ENCODE measurements at places on chromosomes 11 and 22. TPM values are rescaled to one million over a fixed set of nuclear protein-coding genes. Genes with fewer than 3 reads are reported as not detected.
A peak's percentile ranks its signal among the peaks of the same experiment; 100 is the strongest.

GRCh38 chr11:134527382-134528243, 115.6 kb upstream of the B3GAT1 start:
- DNase-seq: no peak

Gene TEAD1
- total RNA-seq: 170 TPM

GRCh38 chr11:80365980-80366379, 925.1 kb upstream of the TENM4 start:
- DNase-seq: no peak

- peak; percentile 39 for DNase-seq
Measured at GRCh38 chr11:74142624-74143023, 28.2 kb downstream of the C2CD3 start.

- peak; percentile 69 for DNase-seq
Measured at GRCh38 chr11:13183094-13183825, 94.3 kb upstream of the BMAL1 start.

Gene CCDC81
- total RNA-seq: 0.50 TPM

GRCh38 chr11:100247704-100248103, 439.4 kb upstream of the ARHGAP42 start:
- no peak for DNase-seq

GRCh38 chr11:130076778-130077481, 7.2 kb downstream of the APLP2 start:
- no peak for DNase-seq

Gene TRIM22
- total RNA-seq: 284 TPM

Gene FXYD6
- 0.20 TPM for total RNA-seq
